ENCODE measurements at places on chromosomes 13 and 19.

DNA sequence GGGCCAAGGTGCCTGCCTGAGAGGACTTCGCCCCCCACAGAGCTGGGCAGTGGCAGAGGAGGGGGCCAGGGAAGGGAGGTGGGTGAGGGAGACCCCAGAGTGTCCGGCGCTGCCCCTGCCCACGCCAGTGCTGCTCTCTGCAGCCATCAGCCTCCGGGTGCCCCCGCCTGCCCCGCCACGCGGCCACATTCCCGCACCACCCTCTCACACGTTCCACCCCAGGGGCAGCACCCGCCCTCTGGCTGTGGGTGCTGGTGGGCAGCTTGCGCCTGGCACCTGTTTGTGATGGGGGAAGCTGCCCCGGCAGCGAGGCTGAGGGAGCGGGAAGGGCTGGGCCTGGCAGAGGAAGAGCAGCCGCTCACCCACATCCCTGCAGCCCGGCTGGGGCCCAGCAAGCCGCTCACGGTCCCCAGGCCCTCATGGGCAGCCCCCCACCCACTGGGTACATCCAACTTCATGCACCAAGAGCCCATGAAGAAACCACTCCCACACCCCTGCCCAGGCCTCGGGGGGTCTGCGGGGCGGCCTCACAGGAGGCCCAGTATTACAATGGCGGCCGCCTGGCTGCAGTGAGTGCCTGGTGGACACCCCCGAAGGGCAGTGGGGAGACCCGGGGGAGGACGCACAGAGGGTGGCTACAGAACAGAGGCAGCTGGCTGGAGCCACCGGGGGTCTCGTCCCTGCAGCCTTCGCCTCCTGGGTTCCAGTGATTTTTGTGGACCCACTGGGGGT is 14.0 kb downstream of the SBNO2 start:
- DNase-seq: no peak

DNA sequence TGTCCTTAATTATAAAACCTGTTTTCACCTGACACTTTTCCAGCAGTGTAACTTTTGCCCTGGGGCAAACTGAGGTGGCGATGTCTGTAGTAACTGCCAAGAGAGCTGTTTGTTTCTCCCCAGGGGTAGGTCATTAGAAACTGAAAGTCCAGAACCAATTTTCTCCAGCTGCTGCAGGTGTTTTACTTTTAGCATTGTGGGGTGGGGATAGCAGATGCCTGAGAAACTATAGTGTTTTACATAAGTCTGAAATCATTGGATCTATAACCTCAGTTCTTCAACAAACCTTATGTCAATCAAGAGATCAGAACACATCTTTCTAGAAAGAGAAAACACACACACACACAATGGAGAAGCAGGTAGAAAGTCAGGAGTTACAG is 92.7 kb downstream of the LHFPL6 start:
- DNase-seq: no peak

DNA sequence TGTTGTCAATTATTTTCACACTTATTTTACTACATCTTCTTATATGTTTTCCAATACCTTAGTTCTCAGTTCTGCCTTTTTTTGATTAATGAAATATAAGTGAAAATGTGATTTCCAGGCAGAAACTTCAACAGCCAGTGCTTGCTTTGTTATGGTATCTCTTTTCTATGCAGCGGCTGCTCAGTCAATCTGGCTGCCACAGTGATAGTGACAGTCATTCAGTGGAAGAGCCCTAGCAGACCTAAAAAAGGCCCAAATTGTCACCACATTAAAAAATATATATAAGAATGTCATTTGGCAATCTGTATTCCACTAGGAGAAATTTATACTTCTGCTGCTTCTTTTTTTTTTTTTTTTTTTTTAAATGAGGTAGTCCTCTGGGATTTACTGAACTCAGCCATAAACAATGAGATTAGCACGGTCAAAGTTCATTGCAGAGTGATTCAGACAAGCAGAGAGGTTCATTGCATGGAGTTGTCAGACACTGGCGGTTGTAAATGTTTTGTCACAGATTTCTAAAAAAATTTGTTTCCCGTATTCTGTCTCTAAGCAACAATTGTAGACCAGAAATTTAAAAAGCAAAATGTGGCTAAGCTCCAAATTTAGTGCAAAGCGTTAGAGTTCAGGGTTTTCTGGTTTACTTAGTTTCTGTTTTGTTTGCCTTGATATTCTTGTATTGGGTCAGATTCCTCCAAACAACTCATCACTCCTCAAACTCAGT is 94.7 kb upstream of the PRR20A start:
- DNase-seq: no peak

DNA sequence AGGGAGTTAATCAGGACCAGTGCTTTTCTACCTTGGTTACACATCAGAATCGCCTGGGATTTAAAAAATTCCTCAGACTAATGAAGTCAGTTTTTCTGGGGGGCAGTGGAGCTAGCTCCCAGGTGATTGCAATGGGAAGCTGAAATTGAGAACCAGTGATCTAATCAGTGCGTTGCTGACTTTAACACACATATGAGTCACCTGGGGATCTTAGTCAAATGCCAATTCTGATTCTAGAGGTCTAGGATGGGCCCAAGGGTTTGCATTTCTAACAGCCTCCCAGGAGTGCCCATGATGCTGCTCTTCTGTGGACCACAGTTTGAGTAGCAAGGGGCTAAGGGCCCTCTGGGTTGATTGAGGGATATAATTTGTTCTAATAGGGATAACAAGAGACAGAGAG is 54.5 kb downstream of the KL start:
- no peak for DNase-seq

- DNase-seq: no peak
Observed at GRCh38 chr13:39856714-39857113, 201.3 kb downstream of the COG6 start.

DNA sequence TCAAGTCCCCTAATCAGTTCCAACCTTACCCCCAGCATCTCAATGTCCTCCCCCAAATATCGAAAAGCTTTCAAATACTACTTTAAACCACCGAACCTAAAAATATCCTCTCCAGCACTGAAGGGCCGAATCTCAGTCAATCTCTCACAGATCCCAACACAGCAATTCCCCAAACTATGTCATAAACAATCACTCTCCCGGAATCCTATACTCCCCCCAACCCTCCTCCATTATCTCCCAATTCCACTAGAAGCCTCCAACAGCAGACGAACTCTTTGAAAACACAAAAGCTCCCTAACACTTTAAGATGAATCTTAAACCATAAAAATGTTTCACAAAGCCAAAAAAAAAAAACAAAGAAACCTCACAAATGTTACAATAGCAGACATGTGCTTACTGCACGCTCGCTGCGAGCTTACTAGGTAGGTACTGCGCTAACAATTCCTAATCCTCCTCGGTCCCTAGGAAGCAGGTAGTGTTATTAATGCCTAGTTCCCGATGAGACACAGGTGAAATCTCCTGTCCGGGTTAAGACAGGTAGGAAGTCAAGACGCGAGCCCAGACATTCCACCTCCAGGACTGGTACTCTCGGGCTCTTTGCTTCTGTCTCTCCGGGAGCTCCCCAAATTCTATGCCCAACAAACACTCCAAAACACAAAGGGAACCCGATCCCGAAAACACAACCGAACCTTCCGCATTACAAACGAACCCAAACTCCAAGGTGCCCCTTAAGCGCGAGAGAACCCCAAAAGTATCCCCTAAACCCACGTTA is 14.2 kb downstream of the FBXO46 start:
- DNase-seq: no peak

DNA sequence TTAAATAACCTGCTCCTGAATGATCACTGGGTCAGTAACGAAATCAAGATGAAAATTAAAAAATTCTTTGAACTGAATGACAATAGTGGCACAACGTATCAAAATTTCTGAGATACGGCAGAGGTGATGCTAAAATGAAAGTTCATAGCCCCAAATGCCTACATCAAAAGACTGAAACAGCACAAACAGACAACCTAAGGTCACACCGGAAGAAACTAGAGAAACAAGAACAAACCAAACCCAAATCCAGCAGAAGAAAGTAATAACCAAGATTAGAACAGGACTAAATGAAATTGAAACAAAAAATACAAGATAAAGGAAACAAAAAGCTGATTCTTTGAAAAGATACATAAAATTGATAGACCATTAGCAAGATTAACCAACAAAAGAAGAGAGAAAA is 324.1 kb downstream of the RBM26 start:
- no peak for DNase-seq
